Uterus (tissue), 4 donors: ENCODE measurements at places on chromosomes 2 and 18. TPM values are rescaled to one million over a fixed set of nuclear protein-coding genes. Genes with fewer than 3 reads are reported as not detected.

LIMS1 gene
- 166 TPM for total RNA-seq

DNA sequence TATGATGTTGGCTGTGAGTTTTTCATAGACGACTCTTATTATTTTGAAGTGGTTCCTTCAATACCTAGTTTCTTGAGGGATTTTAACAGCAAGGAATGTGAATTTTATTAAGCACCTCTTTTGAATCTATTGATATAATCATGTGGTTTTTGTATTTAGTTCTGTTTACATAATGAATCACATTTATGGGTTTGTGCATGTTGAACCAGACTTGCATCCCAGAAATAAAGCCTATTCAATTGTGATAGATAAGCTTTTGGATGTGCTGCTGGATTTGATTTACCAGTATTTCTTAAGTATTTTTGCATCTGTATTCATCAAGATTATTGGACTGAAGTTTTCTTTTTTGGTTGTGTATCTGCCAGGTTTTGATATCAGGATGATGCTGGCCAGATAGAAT is 131.6 kb upstream of the SCN7A start:
- DNase-seq, result no peak

ITGAV gene
- total RNA-seq, result 232 TPM

DNA sequence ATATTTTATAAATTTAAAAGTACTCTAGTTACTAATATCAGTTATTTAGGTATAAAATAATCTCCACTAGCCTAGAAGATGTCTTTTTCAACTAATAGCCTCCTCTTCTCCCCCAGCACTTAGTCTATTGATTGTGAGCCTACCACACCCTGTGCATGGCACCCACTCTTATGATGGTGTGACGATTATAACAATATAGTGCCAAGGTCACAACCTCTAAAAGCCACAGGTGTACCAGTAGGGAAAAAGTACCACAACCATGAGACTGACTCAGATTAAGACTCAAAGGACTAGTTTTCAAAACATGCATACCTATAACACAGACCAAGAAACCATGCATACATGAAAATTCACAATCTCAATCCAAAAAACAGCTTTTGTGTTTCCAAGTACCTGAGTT is 27.6 kb downstream of the THADA start:
- DNase-seq, result no peak

GCA gene
- 16.7 TPM for total RNA-seq

DNA sequence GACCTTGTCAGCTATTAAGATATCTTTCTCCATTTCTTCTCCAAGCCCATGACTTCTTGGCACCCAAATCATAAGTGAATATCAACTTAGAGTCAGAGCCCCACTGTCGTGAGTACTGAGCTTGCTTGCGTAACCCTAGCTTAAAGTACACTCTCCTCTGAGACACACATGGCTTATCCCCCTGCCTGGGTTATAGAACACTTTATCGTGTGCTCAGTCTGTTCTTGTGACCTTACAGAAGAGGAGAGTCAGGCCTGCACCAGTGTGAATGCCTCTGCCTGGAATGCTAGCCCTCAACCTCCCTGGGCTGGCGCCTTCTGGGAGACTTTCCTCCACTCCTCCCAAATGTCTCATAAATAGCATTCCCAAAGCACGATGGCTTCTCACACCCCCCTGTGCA is 79.3 kb downstream of the CEP192 start:
- DNase-seq, result no peak

- peak; percentile 31 for DNase-seq
Measured at GRCh38 chr2:181715033-181715630, 34.8 kb upstream of the NEUROD1 start.

OR6B2 gene
- not detected for total RNA-seq

- no peak for DNase-seq
Measured at GRCh38 chr18:32261003-32261402, 71.2 kb downstream of the MEP1B start.
